ENCODE measurements at places on chromosomes 2 and 18. TPM values are rescaled to one million over a fixed set of nuclear protein-coding genes. Genes with fewer than 3 reads are reported as not detected.

PPP1R1C gene
- total RNA-seq, result not detected

RBM44 gene
- total RNA-seq, result 0.52 TPM

SERPINB10 gene
- total RNA-seq, result not detected

MEP1B gene
- not detected for total RNA-seq

CFAP221 gene
- not detected for total RNA-seq

NEU2 gene
- total RNA-seq, result not detected

GKN1 gene
- total RNA-seq, result not detected

DNA sequence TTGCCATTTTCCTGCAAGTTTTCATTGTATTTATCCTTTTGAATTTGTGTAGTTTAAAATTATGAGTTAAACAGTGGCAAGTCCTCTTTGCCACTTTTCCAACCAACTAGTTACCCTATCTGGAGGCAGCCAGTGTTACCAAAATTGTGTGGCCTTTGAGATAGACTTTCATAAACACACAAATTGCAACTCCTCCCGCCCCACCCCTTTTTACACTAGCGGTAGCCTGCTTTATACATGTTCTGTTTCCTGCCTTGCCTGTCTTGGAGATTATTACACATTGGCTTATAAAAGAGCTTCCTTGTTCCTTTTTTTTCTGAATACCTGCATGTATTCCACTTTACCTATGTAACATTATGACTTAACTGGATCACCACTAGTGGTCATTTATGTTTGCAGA is 56.5 kb downstream of the RPIA start:
- H3K4me1 ChIP-seq, result peaks cover 48% of the 10 kb centered on the region
- DNase-seq, result no peak
- H3K27me3 ChIP-seq, result no peaks in the 10 kb centered on the region
- peak overlapping the region; percentile 37 for H3K27ac ChIP-seq

DNA sequence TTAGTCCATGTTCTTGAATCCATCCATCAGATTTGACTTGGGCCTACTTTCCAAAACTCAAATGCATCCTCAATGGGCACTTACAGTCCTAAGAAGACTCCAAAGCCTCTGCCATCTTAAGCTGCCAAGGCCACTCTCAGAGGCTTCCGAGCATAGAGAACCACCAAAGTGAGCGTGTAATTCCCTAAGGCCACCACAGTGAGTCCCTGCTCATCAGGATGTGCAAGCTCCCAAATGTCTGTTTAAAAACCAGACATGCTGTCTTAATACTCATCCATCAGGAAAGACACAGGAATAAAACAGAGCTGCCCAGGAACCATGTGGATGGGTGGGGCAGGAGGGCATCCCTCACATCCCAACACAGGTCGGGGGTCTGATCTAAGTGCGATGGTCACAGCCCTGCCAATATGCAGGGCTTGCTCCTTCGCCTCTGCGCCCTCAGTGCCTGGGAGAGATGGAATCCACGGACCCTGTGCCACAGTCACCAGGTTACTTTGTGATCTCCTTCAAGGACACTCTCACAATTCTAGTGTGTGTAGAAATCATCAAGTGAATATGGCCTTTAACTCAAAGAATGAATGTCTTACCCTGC is 80.4 kb downstream of the POLR1A start:
- no peaks in the 10 kb centered on the region for H3K27me3 ChIP-seq
- no peak for DNase-seq
- peaks cover 39% of the 10 kb centered on the region for H3K36me3 ChIP-seq
- H3K27ac ChIP-seq, result no peak overlapping the region
- H3K4me3 ChIP-seq, result no peak overlapping the region
- H3K4me1 ChIP-seq, result peaks cover 6% of the 10 kb centered on the region

- H3K27me3 ChIP-seq, result peaks cover 31% of the 10 kb centered on the region
- H3K36me3 ChIP-seq, result no peaks in the 10 kb centered on the region
- DNase-seq, result no peak
Observed at GRCh38 chr2:170831115-170831514, 14.4 kb downstream of the GAD1 start.

DNA sequence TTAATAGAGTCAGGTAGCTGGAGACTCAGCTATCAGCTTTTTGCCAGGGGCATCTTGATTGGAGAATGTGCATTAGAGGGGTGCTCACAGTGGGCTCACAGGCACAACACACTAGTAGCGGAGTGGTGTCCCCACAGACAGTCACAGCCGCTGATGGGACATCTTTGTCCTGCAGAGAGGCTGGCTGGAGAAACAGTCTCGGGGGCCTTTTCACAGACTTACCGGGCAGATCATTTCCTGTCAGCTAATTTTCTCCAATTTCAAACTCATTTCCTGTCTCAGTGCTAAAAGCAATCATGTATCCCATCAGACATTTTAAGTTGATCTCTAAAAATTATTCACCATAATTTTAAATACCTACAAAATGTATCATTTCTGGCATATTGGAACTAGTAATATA is 562.6 kb downstream of the DCDC2C start:
- no peaks in the 10 kb centered on the region for H3K36me3 ChIP-seq
- DNase-seq, result no peak
- H3K27me3 ChIP-seq, result no peaks in the 10 kb centered on the region
- no peak overlapping the region for H3K27ac ChIP-seq

DNA sequence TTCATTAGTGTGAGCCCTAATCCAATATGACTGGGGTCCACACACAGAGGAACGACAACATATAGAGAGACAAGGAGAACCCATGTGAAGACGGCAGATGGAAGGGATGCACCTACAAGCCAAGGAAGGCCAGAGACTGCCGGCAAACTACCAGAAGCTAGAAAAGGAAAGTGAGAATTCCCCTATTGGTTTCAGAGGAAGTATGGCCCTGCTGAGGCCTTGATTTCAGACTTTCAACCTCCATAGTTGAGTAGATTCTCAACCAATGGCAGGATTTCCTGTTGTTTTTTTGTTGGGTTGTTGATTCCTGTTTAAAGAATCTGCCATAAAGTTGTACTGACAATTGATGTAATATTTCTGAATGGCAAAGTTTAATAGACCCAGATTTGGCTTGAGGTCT is 241.5 kb downstream of the SATB2 start:
- no peak overlapping the region for H3K4me3 ChIP-seq
- no peaks in the 10 kb centered on the region for H3K27me3 ChIP-seq
- no peak for DNase-seq
- H3K27ac ChIP-seq, result no peak overlapping the region

DNA sequence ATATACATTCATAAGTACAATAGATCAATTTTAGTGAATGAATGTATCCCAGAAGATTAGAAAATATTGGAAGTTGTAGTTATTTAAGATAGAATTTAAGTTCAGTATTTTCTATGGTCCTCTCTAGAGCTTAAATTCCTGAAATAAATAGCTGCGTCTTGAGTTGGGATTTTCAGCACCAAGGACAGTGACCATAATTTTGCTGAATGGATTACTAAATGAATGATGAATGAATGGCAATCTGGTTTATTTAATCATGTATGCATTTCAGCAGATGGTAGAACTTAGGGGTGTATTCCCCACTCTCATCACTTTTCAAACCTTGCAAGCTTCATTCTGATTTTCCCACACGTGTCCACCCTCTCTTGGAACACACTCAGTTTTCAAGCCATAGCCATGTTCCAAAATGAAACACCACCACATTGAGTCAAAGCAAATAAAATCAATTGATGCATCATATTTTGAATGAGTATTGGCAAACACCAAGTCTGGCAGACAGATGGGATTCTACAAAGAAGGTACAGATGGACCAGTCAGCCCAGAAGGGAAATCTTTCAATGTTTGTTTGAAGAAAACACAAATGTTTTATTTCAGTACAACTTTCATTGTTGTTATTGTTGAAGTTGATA is 362.2 kb upstream of the NXPH2 start:
- no peaks in the 10 kb centered on the region for H3K36me3 ChIP-seq
- no peaks in the 10 kb centered on the region for H3K4me1 ChIP-seq
- DNase-seq, result no peak
- no peaks in the 10 kb centered on the region for H3K27me3 ChIP-seq

GRCh38 chr2:219727771-219728429 is 100.5 kb downstream of the SLC4A3 start:
- H3K27me3 ChIP-seq, result peaks cover 13% of the 10 kb centered on the region
- H3K4me3 ChIP-seq, result no peak overlapping the region
- H3K27ac ChIP-seq, result no peak overlapping the region
- H3K36me3 ChIP-seq, result no peaks in the 10 kb centered on the region
- H3K4me1 ChIP-seq, result no peaks in the 10 kb centered on the region

DNA sequence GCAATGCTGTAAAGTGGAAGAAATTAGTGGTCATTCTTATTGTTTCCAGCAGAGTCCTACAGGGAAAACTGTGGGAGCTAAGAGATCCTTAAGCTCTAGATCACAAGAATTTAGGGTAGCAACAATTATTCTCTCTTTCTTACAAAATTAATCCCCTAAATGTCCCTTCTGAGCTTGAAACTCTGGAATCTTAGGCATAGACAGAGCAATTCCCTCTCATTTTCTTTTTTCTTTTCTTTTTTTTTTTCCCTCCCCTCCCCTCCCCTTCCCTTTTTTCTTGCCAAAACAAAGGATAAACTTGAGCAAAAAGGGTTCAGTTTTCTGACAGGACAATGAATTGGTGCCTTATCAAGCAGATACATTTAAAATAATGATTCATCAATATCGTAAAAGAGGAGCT is 441.0 kb downstream of the DSC3 start:
- H3K27ac ChIP-seq, result no peak overlapping the region
- no peaks in the 10 kb centered on the region for H3K27me3 ChIP-seq
- H3K4me3 ChIP-seq, result no peak overlapping the region
- DNase-seq, result no peak
- no peaks in the 10 kb centered on the region for H3K4me1 ChIP-seq

DNA sequence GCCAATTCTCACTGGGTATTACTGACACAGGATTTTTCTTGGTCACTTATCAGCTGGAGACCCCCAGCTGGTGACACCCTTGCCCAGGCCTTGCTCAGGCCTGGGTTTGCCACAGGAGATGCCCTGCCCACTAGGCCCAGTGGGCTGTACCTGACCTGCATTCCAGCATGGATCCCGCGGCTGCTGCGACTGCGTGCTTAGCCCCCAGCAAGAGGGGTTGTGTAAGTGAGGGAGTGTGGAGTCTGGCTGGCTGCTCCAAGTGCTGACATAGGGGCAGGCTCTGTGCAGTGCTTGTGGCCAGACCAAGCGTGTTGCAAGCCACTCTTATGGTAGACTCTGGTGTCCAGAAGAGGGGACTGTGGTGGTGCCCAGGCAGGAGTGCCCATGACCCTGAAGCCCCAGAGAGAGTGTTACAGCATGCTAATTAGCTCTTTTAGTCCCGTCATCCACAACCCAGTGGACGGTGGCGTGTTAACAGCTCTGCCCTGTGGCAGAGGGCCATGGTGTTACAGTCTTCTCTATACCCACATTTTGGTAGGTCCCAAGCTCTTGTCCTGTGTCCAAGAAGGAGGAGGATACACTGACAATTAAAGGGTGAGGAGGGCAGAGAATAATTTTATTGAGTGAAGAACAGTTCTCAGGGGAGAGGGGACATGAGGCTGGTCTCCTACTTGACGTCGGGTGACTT is 491.7 kb upstream of the MEIS1 start:
- H3K4me3 ChIP-seq, result no peak overlapping the region
- H3K4me1 ChIP-seq, result no peaks in the 10 kb centered on the region
- no peak overlapping the region for H3K27ac ChIP-seq
- H3K27me3 ChIP-seq, result no peaks in the 10 kb centered on the region
- no peak for DNase-seq
- H3K36me3 ChIP-seq, result no peaks in the 10 kb centered on the region

DNA sequence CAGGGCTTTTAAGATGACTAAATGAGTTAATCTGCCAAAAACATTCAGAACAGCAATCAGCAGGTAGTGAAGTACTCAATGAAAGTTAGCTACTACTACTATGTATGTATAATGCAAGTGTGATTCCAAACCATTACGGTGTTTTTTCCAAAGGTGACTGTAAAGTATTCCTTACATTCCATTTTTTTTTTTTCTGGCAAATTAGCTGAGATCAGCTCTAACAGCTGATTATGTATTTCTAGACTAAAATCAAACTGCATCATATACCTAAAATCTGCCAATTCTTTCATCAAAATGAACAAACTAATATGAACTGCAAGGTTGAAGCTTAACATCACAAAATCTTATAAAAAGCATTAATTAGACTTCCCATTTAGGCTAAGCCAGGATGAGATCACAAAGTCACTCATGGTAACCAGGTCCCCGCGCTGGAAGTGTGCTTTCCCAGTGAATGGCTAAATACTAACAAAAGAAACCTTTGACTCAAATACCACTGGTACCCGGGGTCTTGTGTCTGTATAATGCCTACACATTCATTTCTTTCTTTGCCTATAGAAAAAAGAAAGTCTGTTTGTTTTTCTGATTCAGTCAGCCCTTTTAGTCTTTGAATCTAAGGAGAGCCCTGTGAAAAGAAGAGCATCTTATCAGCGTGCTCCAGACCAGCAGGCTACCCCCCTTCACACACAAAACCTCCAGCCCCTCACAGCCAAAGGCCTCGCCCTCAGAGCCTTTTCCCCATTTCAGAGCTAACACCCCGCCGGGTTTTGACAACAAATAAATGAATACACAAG is 88.3 kb downstream of the RBMS1 start:
- DNase-seq, result no peak
- peaks cover 1% of the 10 kb centered on the region for H3K36me3 ChIP-seq
- H3K4me3 ChIP-seq, result peak overlapping the region; percentile 95
- peak overlapping the region; percentile 92 for H3K27ac ChIP-seq
- no peaks in the 10 kb centered on the region for H3K27me3 ChIP-seq

DNA sequence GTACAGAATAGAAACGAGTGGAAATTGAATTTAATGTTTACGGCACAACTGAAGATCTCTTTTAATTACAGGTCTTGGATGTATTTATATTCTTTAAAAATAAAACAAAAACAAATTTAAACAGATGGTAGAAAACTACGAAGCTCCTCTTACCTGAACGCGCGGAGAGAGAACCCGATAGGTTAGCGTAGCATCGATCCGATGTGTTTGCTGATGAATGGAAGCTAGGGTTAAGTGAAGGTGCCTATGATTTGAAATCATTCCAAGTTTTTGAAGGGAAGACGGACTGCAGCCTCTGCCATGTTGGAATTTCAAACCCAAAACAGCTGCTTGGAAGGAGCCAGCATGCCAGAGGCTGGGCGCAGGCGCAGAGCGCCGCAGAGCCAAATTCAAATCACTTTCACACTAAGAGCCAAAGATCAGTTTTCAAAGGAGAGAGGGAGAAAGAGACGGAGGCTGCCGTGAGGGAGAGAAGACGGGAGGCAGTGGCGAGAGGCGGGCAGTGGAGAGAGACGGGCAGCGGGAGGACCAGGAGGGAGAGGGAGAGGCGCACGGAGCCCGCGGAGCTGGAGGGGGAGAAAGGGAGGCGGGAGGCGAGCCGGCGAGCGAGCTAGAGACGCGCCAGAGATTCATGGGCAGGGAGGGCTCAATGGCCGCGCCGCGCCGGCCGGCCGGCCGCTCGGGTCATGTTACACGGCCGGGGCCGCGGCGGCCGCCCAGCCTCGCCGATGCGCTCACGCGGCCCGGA is at the start of gene FIGN:
TSS of gene FIGN (minus strand) at position 324 of the 748 bp plus-strand sequence. CDS start 1,081 bp downstream, outside the sequence.
- H3K4me3 ChIP-seq, result no peak within 1 kb of the TSS
- H3K27ac ChIP-seq, result no peak within 1 kb of the TSS
- peaks cover 4% of the 10 kb centered on the region for H3K4me1 ChIP-seq

- peaks cover 1% of the 10 kb centered on the region for H3K4me1 ChIP-seq
- no peaks in the 10 kb centered on the region for H3K36me3 ChIP-seq
- H3K27me3 ChIP-seq, result no peaks in the 10 kb centered on the region
- H3K4me3 ChIP-seq, result no peak overlapping the region
- no peak overlapping the region for H3K27ac ChIP-seq
Observed at GRCh38 chr2:73105511-73105971, 7.2 kb downstream of the RAB11FIP5 start.

GRCh38 chr18:36411745-36412168 is 114.2 kb downstream of the FHOD3 start:
- H3K27ac ChIP-seq, result no peak overlapping the region
- no peak overlapping the region for H3K4me3 ChIP-seq
- H3K4me1 ChIP-seq, result no peaks in the 10 kb centered on the region
- no peaks in the 10 kb centered on the region for H3K27me3 ChIP-seq
- no peaks in the 10 kb centered on the region for H3K36me3 ChIP-seq

GRCh38 chr2:113890253-113891235 is 655 bp downstream of the ACTR3 start:
- H3K4me1 ChIP-seq, result peaks cover 65% of the 10 kb centered on the region
- no peaks in the 10 kb centered on the region for H3K27me3 ChIP-seq
- H3K36me3 ChIP-seq, result peaks cover 73% of the 10 kb centered on the region
- peak overlapping the region; percentile 99 for H3K27ac ChIP-seq
- H3K4me3 ChIP-seq, result peak overlapping the region; percentile 99

Data from activated CD8-positive, alpha-beta T cell treated with anti-CD3 and anti-CD28 coated beads for 36 hours (primary cell).